ENCODE measurements at places on chromosomes 12 and 14.

- no peak for DNase-seq
These were observed 4.6 kb downstream of the TEAD4 start for GRCh38 chr12:2963760-2964292.

GRCh38 chr12:69575346-69575745 lies 9.9 kb upstream of the CCT2 start:
- no peak for DNase-seq

GRCh38 chr12:95497031-95497430 lies 23.1 kb downstream of the METAP2 start:
- DNase-seq = no peak

- no peak for DNase-seq
These were observed 239.8 kb downstream of the PRKD1 start for GRCh38 chr14:29687866-29688265.

GRCh38 chr14:96764012-96764411 lies 33.2 kb upstream of the VRK1 start:
- DNase-seq = no peak

DNA sequence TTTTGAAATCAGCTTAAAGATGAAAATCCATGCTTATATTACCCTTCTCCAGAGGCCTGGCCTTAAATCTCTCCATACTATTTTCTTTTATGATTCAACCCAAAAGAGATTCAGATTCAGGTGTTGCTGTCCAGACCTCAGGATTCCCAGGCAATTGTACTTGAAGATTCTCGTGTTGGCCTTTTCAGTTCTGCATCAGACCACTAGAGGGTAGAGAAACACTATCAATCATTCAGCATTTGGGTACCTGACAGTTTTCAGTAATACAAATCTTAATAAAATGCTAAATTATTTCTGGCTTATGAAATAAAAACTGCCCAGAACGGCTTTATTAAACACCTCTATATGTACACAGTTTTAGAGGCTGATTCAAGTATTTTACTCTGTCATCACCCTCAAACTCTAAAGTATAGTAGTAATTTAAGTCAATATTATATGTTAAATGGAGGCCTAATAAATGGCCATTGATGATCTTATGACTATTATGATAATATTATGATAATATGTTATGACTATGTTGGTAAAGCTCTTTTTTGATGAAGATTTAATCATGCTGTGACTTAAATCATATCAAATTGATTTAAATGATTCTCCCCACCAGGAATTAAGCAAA lies 301.1 kb downstream of the DUSP6 start:
- peak; percentile 47 for DNase-seq

DNA sequence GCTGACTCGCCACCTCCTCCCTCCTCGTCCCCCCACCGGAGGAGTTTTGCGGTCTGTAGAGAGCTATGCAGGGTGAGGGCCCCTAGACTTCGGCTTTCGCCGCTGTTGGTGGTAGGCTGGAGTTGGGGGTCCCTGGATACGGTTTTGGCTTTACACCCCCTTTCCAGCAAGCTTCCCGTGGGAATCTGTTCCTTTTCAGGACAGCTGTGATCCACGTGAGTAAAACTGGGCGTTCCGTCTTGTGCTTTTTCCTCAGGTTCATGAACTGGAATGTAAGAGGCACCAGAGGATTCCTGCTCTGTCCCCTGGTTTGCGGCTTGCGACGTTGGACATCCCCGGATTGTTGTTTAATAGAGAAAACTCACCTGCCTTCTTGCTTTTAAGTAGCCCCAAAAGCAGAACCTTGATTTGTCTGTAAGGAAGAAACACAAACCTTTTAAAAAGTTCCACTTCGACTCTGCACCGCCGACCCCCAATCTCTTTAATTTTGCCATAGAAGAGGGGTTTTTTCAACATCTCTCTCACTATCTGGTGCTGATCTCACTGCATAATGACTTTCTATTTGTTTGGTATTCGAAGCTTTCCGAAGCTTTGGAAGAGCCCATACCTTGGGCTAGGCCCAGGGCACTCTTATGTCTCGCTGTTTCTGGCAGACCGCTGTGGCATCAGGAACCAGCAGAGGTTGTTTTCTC lies 490 bp downstream of the PRORP start:
- DNase-seq = no peak
